ENCODE measurements at places on chromosomes 11 and 22. TPM values are rescaled to one million over a fixed set of nuclear protein-coding genes. Genes with fewer than 3 reads are reported as not detected.
A peak's percentile ranks its signal among the peaks of the same experiment; 100 is the strongest.

GRCh38 chr11:83682611-83682973 is 396.4 kb upstream of the CCDC90B start:
- no peak for DNase-seq

- no peak for DNase-seq
These were observed 183.9 kb upstream of the CTSC start for GRCh38 chr11:88521399-88521798.

PTPRCAP gene
- total RNA-seq, result 109 TPM

SAA4 gene
- total RNA-seq, result not detected

PRAME gene
- total RNA-seq, result not detected

DNA sequence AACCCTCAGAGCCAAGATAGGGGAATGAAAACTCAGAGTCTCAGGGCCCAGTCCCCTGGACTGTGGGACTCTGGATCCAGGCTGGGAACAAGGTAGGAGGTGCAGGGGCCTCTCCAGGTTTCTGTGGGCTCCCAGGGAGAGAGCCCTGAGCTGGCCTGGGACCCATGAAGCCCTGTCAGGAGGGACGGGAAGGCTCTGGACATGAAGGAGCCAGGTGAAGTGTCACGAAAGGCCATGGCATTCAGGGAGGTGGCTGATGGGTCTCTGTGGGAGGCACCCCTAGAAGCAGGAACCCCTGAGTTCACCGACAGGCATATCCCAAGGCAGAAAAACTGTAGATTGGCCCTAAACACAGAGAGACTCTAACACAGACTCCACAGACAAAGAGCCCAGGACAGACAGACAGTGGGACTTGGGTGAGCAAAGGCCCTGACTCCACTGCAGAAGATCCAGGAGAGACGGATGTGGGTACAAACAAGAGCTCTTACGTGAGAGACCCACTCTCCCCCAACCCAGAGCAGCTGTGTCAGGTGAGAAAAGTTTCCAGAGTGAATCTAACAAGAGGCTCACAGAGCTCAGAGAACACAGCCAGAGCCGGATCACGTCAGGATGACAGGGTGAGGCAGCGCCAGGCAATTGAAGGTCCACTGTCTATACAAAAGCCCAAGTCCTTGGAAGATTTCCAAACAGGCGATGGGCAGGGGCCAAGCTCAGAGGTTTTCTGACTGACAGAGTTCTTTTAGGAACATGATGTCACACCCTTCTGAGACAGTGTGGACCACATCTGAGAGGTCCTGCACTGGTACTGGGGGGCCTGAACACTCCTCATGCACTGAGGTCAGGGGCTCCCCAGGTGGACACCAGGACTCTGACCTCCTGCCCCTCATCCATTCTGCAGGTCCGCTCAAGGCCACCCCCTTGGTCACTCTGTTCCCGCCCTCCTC is 27.4 kb downstream of the IGLL5 start:
- no peak for DNase-seq

CALCA gene
- not detected for total RNA-seq

SLC16A8 gene
- total RNA-seq, result not detected

DNA sequence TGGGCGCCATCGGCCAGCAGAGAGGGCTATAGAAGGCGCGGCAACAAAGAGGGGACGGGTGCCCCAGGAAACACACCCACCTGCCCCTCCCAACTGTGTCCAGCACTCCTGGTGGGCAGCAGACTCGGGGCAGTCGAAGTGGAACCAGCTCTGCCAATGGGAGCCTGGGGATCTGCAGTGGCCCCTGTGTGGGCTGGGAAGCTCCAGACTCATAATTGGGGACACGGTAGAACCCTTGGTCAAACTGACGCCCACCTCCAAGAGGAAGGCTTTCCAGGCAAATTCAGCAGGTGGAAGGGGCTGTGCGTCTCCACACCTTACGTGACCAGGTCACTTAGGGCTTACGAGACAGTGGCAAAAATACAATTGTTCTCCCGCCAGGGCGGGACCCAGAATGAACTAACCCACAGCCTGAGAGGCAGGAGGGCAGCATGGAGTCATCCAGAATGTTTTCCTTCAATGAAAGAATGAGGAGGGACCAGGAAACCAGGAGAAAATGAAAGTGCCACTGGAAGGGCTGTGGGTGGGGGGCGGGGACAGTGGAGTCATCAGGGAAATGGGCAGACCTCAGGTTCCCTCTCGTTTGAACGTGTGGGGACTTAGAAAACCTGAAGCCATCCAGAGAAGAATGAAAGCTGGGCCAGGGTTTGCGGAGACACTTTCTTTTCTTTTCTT is 53.2 kb upstream of the SHANK2 start:
- DNase-seq, result no peak

DNA sequence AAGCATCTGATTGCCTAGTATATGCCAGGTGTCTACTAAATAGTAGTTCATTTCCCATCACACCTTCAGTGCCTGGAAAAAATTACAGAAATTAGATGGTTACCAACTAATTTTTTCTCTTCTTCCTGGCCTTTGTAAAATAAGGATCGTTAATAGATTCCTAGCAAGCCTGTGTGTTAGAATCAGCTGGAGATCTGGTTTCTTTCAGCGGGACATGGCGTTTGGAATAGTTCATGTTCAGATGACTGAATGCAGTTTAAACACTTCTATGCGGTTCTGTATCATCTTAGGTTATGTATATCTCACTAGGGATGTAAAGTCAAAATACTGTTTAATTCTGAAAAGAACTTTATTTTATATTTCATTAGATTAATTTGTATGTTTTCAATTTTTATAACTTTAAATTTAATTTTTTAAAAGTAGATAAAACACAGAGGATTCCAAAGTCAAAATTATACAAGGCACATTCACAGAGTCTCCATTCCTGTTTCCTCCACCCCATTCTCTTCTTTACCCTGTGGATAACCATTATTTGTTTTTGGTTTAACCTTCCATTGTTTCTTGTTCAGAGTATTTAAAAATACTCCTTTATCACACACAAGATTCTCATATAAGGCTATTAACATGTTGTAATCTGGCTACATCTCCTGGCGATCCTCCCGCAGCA is 132.8 kb downstream of the ATXN10 start:
- no peak for DNase-seq

DNA sequence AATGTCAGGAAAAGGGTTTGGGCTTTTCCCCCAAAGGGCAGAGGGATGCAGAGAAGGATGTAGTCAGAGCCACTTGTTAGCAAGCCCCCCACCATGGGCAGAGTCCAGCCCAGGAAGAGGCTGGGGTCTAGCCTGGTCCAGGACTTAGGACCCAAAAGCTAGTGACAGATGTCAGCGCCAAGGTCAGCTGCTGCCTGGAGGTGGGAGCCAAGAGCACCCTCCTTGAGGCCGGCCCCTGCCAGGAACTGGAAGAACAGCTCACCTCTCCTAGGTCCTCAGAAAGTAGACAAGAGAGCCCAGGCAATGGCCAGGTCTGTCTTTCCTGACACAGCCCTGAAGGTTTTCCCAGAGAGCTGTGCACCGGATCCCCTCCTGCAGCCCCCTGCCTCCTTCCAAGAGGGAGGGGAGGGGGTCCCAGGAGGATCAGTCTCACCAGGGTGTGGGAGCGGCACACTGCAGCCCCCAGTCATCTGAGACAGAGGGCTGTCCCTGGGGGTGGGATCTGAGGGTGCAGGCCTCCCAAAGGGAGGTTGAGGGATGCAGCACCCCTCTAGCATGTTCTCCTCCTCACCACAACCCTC is 14.6 kb upstream of the ARHGEF17 start:
- no peak for DNase-seq

- DNase-seq, result peak; percentile 86
These were observed 3.4 kb downstream of the CD82 start for GRCh38 chr11:44568658-44569473.

KCNK7 gene
- total RNA-seq, result 1.6 TPM

CCDC73 gene
- not detected for total RNA-seq

DNA sequence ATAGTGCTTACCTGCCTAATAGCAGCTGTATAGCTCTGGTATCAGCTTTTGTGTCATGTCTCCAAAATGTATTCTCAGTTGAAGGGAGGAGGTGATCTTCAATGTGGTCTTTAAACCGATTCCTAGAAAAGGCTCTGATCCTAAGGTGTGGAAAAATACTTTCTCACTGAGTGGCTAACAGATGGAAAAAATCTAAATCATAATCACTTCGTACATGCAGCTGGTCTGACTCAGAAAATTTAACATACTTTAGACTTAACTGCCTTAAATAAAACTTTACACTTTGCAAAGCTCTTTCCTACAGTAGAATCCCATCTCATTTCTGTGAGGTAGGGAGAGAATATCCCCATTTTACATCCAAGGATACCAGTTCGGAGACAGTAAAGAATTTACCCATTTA is 38.0 kb downstream of the C2CD3 start:
- no peak for DNase-seq
